ENCODE measurements at places on chromosomes 12 and 14.

DNA sequence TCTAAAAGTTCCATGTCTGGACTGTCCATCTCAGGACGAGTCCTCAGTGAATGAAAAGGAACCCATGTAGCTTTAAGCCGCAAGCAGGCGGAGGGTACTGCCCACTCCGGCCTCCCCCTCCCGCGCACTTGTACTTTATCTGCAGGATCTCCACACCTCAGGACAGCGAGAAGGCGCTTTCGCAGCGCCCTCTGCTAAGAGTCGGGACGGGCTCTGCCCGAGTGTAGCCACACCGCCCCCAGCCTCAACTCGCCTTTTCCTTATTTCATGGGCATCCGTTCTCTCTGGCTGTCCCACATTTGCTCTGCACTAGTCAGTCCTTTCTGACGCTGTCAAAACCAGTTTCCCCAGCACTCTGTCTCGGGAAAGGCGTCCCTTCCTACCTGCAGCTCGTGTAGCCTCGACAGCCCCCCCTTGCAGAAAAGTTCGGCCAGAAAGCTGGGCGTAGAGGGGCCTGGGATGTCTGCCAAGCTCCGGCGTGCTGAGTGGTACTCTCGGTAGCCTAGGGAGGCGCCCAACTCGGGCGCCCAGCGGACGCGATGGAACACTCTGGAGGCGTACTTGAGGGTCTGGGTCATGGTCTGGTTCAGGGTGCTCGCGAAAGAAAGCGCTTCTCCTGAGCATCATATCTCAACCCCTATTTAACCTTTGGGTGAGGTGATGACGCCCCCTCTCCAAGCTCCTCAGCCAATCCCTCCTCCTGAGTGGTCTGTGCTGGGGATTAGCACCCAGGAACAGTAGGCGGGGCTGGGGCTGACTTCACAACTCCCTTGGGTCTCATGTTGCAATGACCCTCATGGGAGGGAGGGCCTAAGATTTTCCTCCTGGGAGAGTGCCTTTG, at the start of gene CYP27B1:
Gene CYP27B1, minus strand, starts transcription at position 615 of the 841 bp plus-strand sequence. Its CDS starts 37 bp downstream, at position 578.
- DNase-seq = peak; percentile 87

GRCh38 chr12:47272412-47273190, 192.8 kb upstream of the AMIGO2 start:
- no peak for DNase-seq

- no peak for DNase-seq
Measured at GRCh38 chr14:45222485-45223262, 30.3 kb downstream of the MIS18BP1 start.

GRCh38 chr12:113948151-113948914, 17.8 kb downstream of the RBM19 start:
- DNase-seq = no peak

GRCh38 chr12:6759741-6760140, 6.4 kb upstream of the PTMS start:
- DNase-seq = no peak

DNA sequence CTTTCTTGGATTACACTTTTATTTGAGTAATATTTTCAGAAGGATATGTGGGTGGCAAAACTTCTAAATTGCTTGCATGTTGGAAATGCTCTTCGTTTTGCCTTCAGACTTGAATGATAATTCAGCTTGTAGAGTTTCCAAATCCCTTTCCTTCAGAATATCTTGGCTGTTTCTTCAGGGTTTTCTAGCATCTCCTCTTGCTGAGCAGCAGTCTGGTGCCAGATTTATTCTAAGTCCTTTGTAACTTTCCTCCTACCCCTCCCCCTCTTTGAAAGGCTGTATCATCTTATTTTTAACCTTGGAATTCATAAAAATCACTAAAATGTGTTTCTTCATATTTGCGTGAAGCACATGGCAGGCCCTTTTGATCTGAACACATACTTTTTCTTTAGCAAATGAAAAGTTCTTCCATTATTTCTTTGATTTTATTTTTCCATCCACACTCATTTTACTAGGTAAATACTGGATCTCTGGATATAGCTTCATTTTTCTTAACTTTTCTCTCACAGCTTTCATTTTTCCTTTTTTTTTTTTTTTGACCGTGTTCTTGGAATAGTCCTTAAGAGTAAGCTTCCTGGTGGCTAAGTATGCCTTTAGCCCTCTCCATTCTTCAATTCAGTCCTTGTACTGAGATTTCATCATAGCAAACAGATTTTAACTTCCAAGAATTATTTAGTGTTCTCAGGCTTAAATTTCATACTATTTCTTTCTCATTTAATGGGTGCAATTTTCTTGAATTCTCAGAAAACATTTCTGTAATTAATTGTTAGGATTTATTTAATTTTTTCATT, 102.0 kb downstream of the SLC38A4 start:
- DNase-seq = no peak

DNA sequence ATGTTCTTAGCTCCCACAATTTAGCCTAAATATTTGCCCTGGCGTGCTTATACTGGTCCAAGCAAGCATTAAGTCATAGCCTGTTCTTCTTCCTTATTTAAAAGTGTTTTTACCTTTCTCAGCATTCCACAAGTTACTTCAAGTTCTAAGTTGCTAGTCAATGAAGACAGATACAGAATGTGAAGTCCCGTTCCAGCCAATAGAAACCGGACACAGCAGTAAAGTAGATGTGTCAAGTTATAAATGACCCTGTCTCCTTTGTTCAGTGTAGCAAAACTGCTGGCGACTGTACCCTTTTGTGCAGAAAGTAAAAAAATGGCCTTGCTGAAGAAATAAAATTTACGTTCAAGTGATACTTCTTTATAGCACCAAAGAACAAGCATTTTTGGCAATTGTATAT, 3.9 kb downstream of the SNAPC1 start:
- no peak for DNase-seq

- DNase-seq = no peak
Measured at GRCh38 chr14:38737686-38738407, 365.2 kb downstream of the SEC23A start.

DNA sequence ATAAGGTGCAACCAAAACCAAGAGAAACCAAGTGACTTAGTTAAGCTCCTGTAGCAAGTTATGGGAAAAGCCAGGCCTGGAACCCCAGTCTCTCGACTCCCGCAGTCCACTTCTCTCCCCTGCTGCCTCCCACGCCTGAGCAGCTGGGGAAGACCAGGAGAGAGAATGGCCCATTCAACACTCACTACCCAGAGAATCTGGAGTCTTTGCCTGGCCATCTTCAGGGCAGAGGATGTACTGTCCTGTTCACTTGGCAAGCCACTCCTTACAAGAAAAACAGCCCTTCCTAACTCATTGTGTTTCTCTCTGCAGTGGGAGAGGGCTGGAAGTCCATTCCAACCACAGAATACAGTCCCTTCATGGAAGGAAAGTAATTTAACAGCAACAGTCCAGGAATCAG, 1.8 kb downstream of the PITPNM2 start:
- no peak for DNase-seq

DNA sequence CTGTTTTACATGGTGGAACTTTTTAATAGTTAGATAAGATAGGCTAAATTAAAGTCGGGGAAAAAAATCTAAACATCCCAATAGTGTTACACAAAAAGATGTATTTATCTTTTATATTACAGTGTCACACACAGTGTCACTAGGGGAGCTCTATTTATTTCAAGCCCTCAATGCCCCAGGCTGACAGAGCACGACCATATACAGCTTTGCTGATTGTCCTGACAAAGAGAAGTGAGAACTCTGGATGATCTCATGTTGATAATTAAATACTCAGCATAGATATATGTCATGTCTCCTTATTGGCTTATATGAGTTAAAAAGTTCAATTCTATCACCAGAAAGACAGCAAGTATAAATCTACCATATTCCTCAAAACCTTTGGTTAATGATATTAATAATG, 594.3 kb downstream of the LRFN5 start:
- no peak for DNase-seq

DNA sequence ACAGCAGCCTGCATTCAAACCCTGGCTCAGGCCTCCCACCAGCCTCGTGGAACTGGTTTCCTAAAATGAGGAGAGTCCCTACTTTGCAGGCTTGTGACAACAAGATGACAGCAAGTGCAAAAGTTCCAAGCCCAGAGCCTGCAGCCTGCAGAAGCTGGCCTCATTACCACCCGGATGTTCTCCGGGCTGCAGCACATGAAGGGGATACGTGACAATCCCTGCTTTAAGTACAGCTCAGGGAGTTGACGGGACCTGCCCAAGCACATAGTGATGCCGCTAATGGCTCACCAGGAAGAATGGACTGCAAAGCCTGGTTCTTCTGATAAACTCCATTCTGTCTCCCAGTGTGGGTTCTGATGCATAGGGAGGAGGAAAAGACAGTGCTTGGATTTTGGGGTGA, 15.0 kb downstream of the SSH1 start:
- no peak for DNase-seq

DNA sequence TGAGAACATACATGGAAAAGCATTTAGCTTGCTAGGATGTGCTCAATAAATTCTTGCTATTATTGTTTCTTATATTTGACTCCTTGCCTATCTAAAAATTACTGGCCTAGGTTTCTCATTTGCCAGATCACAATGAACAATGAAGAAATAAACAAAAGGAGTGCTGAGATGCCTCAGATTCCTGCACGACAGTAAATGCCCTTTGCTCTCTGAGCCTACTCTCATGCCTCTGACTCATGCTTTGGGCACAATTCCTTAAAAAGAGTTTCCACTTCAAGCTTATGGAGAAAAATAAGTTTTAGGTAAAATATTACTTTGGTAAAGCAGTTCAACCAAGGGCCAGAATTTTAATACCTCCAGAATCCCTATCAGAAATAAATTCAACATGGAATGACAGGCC, 30.9 kb downstream of the GRIN2B start:
- DNase-seq = no peak

DNA sequence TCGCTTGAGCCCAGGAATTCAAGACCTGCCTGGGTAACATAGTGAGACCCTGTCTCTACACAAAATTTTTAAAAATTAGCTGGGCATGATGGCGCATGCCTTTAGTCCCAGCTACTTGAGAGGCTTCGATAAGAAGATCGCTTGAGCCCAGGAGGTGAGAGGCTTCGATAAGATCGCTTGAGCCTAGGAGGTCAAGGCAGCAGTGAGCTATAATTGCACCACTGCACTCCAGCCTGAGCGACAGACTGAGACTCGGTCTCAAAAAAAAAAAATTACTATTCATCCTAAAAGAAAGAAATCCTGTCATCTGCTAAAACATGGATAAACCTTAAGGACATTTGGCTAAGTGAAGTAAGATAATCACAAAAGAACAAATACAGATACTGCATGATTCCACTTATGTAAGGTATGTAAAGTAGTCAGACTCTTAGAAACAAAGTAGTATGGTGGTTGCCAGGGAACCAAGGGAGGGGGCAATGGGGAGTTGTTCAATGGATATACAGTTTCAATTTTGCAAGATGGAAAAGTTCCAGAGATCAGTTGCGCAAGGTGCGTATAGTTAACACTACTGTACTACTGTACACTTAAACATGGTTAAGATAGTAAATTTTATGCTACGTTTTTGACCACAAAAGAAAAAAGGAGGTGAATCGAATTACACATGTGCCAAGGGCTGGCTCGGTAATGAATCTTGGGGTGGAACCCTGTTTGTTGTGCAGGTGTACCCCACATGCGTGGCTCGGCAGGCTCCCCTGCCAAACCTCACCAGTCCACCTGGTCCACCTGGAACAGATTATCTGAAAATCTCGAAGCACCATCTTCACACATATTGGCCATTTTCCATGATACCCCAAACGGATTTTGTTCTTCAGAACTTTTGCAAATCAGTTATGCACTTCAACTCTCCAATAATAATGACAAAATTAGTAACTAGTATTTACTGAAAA, 18.3 kb upstream of the ATP2A2 start:
- DNase-seq = no peak

DNA sequence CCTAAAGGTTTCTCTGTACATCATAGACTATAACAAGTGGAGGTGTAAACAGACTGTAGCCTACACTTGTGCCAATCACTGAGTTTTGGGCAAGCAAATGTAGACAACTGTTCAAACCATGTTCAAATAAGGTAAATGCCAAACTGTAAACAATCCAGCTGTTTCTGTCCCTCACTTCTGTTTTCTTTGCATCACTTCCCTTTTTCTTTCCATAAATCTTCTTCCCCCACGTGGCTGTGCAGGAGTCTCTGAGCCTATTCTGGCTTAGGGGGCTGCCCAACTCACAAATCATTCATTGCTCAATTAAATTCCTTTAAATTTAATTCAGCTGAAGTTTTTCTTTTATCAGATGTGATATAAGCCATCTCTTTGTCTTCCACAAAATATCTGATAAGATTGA, 65.1 kb upstream of the CPM start:
- no peak for DNase-seq

DNA sequence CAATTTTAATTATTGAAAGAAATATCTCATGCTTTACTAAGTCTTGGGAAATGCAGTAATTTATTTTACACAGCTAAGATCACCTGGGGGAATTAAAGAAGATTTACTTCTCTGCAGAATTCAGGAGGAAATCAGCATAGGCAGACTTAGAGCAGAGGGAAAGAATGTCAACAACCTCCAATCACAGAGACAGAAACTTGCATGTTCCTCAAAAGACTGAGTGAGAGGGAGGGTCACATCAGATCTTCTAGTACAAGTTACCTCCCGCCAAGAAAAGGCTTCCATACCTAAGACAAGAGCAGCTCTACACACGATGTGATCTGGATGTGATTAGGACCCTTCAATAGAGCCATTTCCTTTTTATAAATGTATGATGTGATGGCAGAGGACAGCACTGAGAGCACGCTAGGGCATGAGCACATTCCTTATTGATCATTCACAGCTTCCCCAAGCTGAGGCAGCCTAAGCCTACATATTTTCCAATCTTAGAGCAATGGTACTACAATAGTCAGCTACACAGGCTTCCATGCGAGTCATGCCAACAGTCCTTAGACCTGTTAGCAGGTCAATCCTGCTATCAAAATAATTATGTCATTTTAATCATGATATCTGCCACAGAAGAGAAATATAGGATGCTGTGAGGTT, 403.3 kb downstream of the ETNK1 start:
- no peak for DNase-seq

- DNase-seq = no peak
Measured at GRCh38 chr12:12008232-12008850, 62.4 kb upstream of the BCL2L14 start.

DNA sequence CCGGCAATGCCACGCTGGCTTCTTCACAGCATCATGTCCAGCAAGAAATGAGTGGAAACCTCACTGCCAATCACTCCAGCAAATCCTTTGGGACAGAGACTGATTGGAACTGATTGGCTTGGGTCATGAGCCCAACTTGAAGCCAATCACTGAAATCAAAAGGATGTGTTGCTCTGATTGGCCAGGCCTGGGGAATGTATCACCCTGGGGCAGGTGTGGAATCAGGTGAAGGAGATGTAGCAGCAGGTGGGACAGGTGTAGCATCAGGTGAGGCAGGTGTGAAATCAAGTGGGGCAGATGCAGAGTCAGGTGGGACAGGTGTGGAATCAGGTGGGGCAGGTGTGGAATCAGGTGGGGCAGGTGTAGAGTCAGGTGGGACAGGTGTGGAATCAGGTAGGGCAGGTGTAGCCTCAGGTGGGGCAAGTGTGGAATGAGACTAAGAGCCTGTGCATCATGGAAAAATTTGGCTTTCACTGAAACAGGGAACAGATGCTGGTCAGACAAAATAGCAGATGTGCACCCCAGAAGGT, 206.4 kb downstream of the SLC15A4 start:
- DNase-seq = no peak
